ENCODE measurements at places on chromosomes 11 and 22.
A peak's percentile ranks its signal among the peaks of the same experiment; 100 is the strongest.

DNA sequence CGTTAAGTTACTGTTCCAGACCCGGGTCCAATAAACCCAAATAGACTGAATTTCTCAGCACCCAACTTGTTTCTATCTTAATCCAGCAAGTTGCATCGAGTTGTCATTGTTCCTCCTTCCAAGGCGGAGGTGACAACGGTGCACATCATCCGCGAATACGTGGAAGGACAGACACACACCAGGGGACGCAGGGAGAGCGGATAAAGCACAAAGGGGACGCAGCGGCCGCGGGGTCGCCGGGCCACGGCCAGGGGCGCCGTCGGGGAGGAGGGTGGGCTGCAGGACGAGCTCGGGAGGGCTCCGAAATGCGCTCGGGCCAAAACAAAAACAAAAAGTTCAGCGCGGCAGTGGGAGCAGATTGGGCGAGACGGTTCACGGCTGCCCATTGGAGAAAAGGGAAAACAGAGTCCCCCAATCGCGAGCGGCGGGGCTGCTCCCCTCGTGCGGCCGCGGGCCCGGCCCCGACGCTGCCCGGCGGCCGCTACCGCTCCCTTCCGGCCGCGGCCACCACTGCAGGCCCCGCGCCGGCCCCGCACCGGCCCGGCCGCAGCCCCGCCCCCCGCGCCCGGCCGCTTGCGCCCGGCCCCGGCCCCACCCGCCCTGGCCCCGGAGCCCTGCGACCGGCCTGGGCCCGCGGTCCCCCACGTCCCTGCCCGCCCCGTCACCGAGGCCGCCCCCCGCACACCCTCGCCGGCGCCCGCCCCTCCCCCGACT is 518 bp downstream of the KMT5B start:
- peak; percentile 52 for DNase-seq

GRCh38 chr11:75325713-75326438 is 25.6 kb downstream of the ARRB1 start:
- no peak for DNase-seq

DNA sequence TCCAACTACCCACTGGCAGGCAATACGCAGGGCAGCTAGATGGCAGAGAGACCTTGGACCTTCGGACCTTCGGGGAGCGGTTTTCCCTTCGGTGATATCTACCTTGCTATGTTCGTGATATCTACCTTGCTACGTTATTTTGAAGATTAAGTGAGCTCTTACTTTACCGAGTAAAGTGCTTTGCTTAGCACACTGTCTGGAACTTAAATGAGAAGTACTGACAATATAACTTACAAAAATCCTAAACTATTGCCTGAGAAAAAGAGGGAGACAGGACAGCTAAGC is 1.0 kb upstream of the PRDM10 start:
- no peak for DNase-seq

DNA sequence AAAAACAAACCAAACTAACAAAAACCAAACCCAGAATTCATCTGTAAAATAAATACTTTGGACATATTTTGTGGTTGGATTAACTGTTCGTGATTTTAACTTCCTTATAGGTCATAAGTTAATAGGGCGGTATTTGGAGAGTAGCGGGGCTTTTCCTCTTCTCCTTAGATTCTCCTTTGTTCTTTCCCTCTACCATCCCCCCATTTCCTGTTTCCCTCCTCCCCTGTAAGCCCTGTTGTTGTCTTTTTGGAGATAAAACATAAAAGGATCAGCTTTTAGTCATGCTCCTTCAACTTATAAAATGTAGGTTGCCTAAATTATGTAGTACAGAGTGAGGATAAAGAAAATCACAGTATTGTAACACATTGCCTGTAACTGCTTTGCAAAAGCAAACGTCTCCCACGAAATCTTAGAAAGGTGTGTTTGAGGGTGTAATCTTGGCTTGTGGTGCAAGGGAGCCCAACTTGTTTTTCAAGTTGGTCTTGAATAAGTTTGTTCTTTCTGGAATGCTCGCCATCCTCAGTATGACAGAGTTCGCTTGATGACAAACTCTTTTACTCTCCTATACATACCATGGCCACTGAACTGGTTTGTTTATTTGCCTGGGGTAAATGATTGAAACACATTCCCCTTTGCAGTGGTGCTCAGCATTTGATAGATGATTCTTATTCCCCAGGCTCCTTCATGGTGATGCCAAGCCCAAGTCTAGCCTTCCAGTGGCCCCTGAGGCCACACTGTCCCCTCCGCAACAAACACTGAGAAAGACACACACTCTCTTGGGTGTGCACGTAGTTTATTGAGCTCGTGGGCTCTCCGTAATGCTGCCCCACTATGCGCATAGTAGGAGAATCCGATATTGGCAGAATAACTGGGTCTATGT is 49.4 kb downstream of the TEAD1 start:
- no peak for DNase-seq

- DNase-seq, result no peak
Observed at GRCh38 chr22:44047891-44048301, 23.8 kb downstream of the PARVB start.

DNA sequence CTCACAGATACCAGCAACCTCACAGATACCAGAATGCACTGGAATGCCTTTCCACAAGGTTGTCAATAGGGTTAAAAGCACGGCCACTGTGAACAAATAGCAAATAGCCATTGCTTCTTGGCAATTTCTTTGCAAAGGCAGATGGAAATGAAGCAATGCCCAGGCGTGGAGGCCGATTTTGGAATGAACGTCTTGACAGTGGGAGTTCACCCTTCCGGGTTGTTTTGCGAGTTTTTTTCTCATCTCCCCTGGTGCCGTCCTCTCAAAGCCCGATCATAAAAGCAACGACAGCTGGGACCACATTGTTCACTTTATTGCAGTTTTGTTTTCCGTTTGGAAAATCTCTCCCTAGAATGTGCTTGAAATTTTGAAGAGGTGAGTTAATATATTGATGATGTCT is 38.0 kb upstream of the CD82 start:
- no peak for DNase-seq

- DNase-seq, result no peak
Observed at GRCh38 chr11:37896016-37896415, 1298.0 kb upstream of the RAG2 start.
